ENCODE measurements at places on chromosomes 12 and 14. TPM values are rescaled to one million over a fixed set of nuclear protein-coding genes. Genes with fewer than 3 reads are reported as not detected.

- no peak for DNase-seq
Measured at GRCh38 chr12:90712671-90713070, 242.3 kb downstream of the CCER1 start.

DNA sequence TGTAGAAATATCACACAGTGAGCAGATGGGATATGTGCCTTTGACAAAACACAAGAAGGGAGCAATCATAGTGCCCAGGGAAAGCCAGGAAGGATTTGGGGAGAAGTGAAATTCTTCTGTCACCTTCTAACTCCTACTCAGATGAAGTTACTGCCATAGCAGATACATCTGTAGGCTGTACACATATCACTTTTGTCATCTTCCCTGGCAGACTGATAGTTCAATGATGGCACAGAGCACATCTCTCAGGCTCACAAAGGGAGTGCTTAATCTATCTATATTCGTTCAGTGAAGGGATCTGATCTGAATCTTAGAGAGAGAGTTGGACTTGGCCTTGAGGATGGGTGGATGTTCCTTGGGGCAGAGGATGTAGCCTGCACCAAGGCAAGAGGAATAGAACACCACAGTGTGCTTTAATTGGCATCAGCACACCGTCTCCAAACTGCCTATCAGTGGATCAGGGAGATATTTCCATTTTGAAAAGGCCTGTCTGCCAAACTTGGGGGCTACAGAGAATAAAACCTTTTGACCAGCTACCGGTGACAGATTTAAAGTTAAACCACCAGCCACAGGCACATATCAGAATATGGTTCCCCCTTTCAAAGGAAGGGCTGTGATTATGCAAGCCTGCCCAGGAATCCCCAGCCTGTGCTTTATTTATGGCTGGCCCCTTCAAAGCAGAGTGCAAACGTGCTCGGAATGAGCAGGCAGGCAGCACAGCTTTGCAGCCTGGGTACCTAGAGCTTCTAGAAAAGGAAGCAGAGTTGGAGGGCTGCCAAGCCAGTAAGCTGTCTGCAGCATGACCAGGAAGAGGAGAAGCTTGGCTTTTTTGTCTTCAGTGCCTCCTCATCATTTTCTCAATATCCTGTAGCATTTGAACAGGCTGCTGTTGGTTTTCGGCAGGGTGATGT, 165.5 kb upstream of the DYRK2 start:
- peak; percentile 82 for DNase-seq

DNA sequence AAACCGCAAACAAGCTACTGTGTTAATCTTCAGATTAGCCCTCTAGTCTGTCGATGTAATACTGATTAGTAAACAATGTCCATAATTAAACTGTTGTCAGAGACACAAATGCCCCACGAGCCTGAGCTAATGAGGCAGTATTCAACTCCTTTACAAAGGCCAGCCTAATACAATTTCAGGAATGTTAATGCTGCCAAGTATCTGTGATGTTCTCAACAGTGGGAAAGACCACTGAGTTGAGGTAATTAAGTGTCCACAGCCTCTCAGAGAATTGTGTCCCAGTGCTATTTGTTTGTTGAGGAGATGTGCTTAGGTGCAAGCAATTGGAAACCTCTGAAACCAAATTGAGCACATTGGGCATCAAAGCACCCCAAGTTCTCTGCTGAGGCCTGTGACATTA, 139.4 kb upstream of the CDKN3 start:
- DNase-seq = no peak

Gene GLT1D1
- 0.14 TPM for total RNA-seq

Gene DIO2
- total RNA-seq = not detected

Gene SEL1L
- 44.2 TPM for total RNA-seq

Gene GPATCH2L
- 74.6 TPM for total RNA-seq

Gene DPF3
- total RNA-seq = 0.54 TPM

All from T-cell (primary cell).